ENCODE measurements at places on chromosomes 12 and 14.

- no peak for DNase-seq
Measured at GRCh38 chr14:20262642-20263128, 23.6 kb downstream of the OR11H4 start.

GRCh38 chr12:110555577-110556406 is 27.3 kb downstream of the PPTC7 start:
- no peak for DNase-seq

DNA sequence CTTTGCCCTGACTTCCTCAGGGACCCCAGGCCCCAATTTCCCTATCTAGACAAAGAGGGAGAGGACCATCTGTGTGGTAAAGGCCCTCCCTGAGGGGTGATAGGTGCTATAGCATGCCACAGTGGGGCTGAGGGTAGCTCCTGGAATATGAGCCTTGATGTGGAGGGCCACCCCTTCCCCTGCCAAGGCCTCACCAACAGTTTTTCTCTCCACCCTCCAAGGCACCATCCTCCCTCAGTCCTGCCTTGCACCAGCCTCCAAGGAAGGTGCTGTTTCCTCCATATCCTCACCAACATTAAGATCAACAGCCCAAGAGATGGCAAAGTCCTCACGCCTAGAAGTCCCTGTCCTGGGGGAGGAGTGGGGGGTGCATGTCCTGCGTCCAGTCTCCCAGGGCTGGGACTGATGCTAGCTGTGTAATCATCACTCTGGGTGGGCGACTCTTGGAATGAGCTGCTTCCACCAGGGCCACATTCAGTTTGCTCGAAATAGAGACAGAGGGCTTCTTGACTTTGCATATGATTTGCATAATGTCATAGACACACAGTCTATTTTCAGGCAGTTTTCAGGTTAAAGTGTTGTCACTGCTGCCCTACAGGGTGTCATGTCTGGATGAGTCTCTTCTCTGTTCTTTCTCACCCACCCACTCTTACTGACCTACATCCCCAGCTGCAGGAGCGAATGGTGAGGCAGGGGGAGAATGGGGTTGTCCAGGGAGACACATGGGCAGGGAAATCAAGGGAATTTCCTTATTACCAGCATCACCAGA is 17.4 kb downstream of the ACVRL1 start:
- DNase-seq: no peak

DNA sequence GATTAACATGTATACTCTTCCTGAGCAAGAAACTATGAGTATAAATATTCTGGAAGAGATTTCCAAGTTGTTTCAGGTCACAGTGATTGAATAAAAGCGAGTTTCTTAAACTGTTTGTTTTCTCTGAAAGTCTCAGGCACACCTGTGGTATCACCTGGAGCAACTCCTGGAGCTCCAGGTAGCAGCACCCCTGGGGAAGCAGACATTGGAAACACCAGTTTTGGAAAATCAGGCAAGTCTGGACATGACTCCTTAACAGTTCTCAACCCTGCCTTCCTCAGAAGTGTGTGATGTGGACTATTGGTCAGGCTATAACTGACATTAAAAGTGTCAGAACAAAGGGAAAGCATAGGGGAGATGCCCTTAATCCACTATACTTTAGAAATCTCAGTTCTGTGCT is 217.6 kb upstream of the CNTN1 start:
- no peak for DNase-seq

- no peak for DNase-seq
Measured at GRCh38 chr12:41304526-41304925, 116.4 kb downstream of the PDZRN4 start.

GRCh38 chr14:101707068-101707842 is 54.3 kb upstream of the PPP2R5C start:
- peak; percentile 41 for DNase-seq

- no peak for DNase-seq
Measured at GRCh38 chr12:13425766-13426165, 229.2 kb downstream of the EMP1 start.

- no peak for DNase-seq
Measured at GRCh38 chr14:20397511-20397910, 15.8 kb downstream of the TEP1 start.

- DNase-seq: no peak
Measured at GRCh38 chr12:121236776-121237175, 26.8 kb downstream of the P2RX4 start.

DNA sequence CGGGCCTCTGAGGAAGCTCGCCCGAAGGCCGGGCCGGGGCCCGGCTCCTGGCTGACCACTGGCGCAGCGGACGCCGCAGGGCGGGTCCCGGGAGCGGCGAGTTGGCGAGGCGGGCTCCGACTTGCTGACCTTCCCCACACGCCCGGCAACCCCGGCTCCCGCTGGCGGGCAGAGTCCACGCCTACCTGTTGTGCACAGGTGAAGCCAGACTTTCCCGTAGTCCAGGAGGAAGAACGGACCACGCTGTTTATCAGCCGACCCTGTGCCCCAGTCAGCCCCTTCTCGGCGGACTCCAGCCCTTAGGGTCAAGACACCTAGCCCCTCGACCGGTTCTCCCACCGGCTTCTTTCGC is 407 bp downstream of the HEATR5A start:
- DNase-seq: peak; percentile 10

- DNase-seq: no peak
Measured at GRCh38 chr12:130712346-130713065, 3.6 kb downstream of the RIMBP2 start.

DNA sequence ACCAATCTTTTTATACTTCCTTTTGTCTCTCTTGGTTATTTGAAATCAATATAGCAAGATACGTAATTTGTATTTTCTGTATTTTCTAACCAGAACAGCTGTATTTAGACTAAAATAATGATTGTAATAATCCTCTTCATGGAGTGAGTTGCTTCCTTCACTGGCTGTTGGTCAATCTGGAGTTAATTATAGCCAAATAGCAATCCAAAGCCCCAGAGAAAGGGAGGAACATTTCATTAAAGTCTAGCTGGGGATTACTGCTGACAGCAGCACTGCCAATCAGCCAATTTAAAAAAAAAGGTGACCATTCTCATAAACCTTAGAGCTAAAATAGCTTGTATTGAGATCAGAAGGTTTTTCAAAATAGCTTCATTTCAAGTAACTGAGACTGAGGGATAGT is 118.0 kb downstream of the TRHDE start:
- no peak for DNase-seq

- no peak for DNase-seq
Measured at GRCh38 chr14:90924621-90925340, 108.6 kb upstream of the TTC7B start.

- DNase-seq: no peak
Measured at GRCh38 chr12:77943466-77943865, 112.8 kb downstream of the NAV3 start.

- DNase-seq: no peak
Measured at GRCh38 chr12:10607885-10608458, 5.4 kb downstream of the MAGOHB start.

GRCh38 chr14:68466491-68466977 is 326.3 kb downstream of the ZFP36L1 start:
- DNase-seq: no peak

GRCh38 chr12:51855586-51856428 is 7.3 kb upstream of the FIGNL2 start:
- no peak for DNase-seq

GRCh38 chr12:94641283-94641682 is 9.1 kb downstream of the TMCC3 start:
- no peak for DNase-seq

DNA sequence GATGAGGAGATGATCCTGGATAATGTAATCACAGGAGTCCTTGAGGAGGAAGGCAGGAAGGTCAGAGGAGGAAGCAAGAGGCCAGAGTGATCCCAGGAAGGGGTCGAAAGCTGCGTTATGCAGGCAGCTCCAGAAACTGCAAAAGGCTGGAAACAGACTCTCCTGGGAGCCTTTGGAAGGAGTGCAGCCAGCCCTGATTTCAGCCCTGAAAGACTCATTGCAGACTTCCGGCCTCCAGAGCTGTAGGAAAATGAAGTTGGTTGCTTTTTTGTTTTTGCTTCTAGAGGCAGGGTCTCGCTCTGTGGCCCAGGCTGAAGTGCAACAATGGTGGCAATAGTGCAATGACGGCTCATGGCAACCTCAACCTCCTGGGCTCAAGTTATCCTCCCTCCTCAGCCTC is 44.6 kb upstream of the FZD10 start:
- DNase-seq: no peak

DNA sequence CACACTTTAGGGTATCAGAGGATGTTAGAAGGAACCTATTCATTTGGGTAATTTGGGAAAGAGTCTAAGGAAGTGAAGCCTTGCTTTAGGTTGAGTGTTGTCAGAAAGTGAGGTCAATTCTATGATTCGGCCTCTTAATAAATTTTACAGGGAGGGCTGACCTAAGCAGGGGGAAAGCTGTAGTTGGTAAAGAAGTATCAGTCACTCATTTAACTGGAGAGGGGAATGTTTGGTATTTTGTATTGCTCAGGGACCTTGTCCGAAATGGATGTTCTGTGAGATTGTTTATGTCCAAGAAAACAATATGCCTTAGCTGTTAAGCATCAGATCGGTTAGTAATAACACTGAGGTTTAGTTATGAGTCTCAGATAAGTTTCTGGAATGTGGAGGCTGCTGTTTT is 7.3 kb downstream of the CAND1 start:
- no peak for DNase-seq

GRCh38 chr14:60249321-60250256 is 568 bp downstream of the PPM1A start:
- peak; percentile 85 for DNase-seq

- DNase-seq: no peak
Measured at GRCh38 chr14:47270715-47271114, 404.7 kb downstream of the MDGA2 start.

DNA sequence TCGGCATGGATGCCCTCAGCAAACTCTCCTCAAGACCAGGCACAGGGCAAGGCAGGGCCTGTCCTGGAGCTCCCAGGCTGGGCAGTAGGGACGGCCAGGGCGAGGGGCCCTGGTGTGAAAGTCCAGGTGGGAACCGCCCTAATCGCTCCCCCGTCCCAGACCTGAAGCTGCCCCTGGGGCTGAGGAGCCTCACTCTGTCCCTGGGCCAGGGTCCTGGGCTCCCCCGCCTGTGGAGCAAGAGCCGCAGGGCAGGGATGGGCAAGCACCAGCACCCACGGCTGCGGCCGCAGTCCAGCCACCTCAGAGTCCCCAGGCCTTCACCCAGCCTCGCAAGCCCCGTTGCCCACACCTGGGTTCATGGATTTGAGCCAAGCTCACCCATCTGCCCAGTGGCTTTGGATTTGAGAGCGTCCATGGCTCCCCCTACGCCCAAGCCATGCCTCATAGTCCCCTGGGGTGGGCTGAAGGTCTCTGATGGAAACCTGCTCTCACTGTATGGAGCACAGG is 102.4 kb upstream of the C14orf180 start:
- no peak for DNase-seq

DNA sequence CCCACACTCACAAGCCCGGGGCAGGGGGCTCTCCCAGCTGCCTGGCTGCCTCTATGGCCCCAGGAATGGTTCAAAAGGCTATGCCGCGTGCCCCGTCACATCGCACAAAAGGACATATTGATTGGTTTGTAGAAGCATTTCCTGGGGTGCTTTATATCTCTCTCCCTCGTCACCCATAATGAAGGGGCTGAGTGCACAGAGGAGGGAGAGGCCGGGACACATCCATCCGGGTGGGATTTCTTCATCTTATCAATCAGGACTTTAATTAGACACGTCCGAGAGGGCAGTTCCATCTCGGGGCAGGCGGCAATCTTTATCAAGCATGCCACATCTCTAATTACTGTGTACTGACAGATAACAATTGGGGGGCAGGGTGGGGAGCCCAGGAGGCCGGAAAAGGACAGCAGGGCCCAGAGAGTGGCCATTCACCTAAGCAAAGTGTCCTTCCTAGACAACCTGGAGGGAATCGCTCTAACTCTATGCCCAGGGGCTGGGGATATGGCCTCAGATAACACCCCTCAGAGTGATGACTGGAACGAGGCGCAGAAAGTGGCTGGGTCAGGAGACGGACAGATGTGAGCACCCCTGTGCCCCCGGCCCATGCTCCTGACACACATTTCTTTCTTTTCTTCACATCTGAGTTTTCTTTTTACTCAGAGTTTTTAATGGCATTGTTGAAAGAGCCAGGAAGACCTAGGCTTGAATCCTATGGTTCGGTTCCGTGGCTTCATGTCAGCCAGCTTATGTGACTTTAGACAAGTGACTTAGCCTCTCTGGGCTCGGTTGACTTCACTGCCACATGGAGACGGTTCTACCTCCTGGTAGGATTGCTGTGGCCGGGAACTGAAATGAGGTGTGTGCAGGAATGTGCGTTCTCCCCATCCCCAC is 36.0 kb upstream of the ESRRB start:
- DNase-seq: no peak

DNA sequence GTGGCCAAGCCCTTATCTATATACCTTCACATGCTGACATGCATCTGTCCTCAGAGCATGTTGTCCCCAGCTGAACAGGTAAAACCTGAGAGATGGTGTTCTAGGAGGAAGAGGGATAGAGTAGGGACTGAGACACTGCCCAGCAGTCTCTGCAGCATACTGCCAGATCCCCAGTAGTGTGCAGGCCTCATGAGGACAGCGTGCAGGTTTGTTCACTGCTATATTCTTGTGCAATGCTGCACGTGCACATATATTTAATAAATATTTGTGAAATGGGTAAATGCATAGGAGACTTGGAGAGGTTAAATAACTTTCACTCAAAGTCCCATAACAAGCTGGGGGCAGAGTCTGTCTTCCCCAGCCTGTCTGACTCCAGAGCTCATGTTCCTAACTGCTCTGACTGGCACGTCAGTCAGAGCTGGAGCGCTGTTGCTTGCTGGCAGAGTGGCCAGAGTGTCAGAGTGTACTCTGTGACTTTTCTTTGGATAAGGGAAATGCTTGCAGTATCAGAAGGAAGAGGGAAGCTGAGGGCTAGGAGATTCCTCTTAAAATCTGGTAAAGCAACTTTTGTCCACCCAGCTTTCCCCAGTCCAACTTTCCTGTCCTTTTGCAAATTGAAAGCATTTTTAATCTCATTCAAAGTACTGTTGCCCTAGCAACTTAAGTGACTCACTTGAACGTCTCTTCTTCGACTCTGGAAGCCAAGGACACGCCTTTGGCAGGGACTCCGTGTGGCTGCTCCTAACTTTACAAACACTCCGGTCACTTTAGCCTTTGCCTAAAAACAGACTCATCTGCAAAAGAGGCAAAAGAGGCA is 14.9 kb upstream of the POLR3B start:
- no peak for DNase-seq

GRCh38 chr12:70843363-70843762 is 77.2 kb downstream of the PTPRR start:
- peak; percentile 17 for DNase-seq

DNA sequence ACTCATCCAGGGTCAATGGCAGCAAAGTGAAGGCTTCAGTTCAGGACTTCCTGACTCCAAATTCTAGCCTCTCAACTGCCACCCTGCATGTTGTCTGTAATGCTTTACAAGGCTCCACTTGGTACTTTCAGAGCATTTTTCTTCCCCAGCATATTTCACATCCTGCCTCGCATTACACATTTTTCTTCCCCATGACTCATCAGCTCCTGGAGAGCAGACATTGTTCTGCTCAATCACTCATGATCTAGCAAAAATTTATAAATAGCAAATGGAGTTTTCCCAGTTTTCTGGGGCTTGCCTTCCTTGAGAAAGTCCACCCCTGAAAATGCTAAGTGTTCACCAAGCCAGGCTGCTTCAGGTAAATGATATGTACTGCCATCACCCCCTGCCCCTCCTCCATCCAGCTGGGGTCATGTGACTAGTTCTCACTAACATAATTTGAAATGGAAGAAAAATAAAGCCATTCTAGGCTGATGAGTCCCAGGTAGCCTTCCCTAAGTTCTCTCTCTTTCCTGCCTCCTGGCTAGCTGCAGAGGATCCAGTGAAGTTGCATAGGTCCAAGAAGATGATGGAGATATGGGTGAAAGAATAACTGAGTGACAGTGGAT is 69.4 kb downstream of the ARMH4 start:
- no peak for DNase-seq

GRCh38 chr14:93220509-93220908 is 13.5 kb downstream of the UBR7 start:
- DNase-seq: no peak

GRCh38 chr14:102194856-102195255 is 55.2 kb downstream of the WDR20 start:
- DNase-seq: no peak

Data from NCI-H510A (cell line).